ENCODE measurements at places on chromosomes 13 and 19.

DNA sequence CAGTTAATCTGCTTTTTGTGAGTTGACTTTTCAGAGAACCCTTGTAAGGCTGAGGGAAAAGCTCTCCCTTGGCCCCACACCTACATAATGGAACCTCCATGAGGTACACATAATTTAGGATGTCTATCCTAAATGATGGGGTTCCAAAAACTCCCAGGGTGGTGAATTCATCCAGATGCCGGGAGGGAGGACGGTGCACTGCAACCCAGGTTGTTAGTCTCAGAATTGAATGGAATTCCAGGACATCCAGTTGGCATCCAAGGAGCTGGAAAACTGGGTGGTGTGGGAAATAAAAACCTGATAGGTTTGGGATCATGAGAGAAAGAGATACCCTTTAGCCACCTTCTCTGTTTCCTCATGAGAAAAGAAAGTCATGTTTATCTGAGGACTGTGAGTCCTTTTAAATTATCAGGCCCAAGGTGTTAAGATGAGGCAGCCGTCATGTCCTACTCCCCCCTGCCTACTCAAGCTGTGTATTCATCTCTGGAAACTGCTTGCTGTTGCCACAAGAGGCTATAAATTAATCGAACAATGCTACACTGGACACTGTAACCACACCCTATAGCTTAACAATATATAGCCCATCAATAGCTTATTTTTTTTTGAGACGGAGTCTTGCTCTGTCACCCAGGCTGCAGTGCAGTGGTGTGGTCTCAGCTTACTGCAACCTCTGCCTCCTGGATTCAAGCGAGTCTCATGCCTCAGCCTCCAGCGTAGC is 49.5 kb downstream of the C13orf46 start:
- DNase-seq, result no peak

- no peak for DNase-seq
These were observed 423.0 kb downstream of the IRS2 start for GRCh38 chr13:109363431-109363830.

DNA sequence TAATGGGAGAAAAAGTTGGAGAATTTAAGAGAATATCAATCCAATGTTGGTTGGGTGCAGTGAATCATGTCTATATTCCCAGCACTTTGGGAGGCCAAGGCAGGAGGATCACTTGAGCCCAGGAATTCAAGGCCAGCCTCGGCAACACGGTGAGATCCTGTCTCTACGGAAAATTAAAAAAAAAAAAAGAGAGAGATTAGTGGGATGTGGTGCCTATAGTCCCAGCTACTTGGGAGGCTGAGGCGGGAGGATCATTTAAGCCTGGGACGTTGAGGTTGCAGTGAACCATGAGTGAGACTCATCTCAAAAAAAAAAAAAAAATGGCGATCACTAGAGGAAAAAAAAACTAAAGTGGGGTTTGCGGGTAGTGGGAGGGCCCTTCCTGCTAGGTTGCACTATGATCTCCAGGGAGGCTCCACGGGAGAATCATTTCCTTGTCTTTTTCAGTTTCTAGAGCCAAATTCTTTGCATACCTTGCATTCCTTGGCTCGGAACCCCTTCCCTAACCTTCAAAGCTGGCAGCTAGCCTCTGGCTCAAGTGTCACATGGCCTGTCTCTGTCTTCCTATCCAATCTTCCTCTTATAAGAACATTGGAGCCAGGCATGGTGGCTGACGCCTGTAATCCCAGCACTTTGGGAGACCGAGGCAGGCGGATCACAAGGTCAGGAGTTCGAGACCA is 5.8 kb upstream of the ERCC2 start:
- DNase-seq, result no peak

GRCh38 chr19:36719687-36720556 is 32.5 kb downstream of the ZNF567 start:
- DNase-seq, result no peak

DNA sequence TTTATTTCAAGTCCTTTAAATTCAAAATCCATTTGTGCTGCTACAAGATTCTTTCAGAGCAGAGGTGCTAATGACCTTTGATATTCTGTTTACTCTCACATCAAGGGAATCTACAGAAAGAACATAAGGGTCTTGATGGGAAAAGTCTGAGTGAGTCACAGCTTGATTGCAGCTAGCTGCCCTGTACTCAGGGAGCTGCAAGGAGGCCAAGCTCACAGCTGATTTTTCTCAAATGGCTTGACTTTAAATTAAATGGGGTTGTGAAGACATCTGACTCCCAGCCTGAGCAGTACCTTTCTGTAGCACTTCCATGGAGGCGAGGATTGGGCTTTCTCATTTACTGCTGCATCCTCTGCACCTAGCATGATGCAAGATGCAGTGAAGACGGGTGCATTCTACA is 62.5 kb downstream of the RAP2A start:
- no peak for DNase-seq

DNA sequence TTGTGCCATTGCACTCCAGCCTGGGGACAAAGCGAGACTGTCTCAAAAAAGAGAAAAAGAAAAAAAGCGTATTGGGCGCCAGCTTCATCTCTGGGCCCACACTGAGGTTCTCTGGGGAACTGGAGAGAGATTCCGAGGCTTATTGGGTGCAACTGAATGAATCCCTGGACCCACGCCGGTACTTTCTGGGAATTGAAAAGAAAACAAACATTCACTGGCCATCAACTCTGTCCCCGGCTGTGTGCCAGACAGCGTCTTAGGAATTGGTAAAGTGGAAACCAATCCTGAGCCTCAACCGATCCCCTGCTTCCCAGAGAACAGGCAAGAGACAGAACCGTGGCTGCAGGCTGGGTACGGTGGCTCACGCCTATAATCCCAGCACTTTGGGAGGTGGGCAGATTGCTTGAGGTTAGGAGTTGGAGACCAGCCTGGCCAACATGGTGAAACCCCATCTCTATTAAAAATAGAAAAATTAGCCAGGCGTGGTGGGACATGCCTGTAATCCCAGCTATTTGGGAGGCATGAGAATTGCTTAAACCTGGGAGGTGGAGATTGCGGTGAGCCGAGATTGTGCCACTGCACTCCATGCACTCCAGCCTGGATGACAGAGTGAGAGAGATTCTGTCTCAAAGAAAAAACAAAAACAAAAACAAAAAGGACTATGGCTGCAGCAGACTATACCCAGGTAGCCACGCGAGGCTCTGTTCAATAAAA is 8.6 kb downstream of the ANO8 start:
- no peak for DNase-seq

DNA sequence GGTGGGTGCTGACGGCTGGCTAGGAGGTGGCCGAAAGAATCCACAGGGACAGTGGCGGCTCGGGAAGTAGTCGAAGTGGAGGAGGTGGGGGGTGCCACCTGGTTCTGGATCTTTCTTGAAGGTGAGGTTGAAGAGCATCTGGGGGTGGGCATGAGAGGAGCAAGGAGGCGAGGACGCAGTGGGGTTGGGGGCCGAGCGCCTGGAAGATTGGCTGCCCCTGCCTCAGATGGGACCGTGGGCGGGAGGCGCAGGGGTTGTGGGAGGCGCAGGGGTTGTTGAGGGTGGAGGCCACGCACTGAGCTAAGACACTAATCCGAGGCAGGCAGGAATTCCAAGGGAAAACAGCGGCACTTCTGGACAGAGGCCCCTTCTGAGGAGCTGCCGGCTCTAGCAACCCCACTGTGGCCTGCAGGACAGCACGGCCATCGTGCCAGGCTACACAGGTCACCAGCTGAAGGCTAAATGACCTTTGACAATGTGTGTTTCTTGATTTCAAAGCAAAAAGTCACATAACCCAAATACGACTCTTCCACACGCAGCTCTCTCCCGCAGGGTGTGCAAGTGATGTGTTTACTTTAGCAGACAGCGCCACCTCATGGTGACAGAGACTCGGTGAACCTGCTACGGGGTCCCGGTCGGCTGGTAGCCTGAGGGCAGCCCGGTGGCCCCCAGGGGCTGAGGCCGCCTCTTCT is 44.1 kb upstream of the RANBP3 start:
- DNase-seq, result no peak

- DNase-seq, result no peak
These were observed 88.0 kb upstream of the MCF2L start for GRCh38 chr13:112880976-112881540.

- DNase-seq, result no peak
These were observed 29.1 kb downstream of the ZNF787 start for GRCh38 chr19:56091751-56092546.

DNA sequence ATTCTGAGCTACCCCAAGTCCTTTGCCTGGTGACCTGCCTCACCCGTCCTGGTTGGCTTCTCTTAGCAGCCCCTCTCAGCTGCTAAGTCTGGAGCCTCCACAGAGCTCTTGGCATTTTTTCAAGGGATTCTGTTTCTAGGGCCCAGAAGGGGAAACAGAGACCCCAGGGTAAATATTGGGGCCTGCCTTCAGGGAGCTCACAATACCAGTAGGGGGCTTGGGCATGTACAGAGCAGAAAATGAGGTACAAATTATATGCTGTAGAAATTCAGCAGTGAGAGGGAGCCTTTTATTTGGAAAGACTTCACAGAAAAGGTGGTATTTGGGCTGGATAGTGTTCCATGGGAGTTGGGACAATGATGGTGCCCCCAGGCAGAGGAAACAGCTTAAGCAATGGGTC is 3.7 kb downstream of the SAMD4B start:
- no peak for DNase-seq

DNA sequence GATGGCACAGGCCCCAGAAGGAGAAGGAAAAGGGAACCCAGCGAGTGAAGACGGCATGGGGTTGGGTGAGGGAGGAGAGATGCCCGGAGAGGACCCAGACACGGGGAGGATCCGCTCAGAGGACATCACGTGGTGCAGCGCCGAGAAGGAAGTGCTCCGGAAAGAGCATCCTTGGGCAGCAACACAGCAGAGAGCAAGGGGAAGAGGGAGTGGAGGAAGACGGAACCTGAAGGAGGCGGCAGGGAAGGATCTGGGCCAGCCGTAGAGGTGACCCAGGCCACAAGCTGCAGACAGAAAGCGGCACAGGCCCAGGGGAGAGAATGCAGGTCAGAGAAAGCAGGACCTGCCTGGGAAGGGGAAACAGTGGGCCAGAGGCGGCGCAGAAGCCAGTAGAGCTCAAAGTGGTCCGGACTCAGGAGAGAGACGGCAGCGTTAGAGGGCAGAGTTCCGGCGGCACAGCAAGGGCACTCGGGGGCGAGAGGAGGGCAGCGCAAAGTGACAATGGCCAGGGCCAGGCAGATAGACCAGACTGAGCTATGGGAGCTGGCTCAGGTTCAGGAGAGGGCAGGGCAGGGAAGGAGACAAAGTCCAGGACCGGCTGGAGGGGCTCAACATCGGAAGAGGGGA is 1.1 kb downstream of the PPP1R12C start:
- DNase-seq, result no peak

DNA sequence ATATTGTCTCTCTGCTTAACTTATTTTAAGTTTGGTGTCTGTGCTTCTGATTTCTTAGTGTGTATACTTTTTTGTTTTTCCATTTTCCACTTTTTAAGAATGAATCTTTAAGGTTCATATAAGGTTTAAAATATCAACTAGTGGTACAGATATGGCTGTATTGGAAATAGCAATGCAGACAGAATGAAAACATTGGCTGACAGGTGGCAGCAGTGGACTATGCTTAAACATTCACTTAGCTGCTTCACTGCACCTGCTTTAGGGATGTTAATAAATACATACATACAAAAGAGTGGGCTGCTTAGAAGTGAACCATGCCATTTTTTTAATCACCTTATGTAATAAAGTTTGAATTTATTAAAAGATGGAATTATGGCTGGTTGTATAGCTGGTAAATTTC is 27.3 kb downstream of the TM9SF2 start:
- DNase-seq, result no peak

DNA sequence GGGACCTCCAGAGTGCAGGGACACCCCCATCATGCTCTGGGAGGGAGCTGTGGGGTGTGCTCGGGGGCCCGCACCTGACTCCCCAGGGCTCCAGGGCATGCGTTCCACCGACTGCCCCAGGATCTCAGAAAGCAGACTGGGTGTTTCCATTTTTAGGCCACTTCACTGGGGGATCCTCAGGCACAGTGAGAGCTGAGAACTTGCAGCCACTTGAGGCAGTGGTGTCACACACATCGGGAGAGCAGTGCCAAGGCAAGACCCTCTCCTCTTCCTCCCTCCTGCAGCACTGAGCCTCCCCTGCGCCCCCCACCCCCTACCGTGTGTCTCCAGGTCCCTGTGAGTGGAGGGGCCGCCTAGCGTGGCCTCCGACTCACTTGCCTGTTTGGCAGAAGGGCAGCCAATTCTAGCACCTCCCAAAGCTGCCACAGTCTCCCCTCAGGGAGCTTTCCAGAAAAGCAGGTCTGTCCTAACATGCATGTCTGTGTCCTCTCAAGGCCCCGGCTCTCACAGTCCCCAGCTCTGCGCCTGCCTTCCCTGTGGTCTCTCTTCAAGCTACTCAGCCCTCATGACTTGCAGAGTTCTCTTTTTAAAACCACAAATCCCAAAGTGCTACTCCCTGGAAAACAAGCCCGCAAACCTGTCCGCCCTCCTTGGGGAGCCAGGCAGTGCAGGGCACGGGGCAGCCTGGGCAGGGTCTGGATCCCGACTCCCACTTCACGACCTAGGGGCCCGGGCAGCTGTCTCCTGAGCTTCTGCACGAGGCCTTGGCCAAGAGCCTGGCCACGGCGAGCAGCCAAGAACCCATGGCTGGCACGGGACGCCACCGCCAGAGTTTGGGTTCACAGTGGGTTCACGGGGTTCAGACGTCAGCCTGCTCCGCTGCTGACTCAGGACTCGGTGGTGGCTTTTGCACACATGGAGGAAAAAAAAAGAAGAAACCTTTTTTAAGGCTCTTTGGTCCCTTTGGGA is 94.1 kb downstream of the STK24 start:
- no peak for DNase-seq

GRCh38 chr19:13036366-13036976 is 41.2 kb downstream of the NFIX start:
- peak; percentile 91 for DNase-seq

GRCh38 chr19:57850553-57851017 is 926 bp downstream of the ZNF587 start:
- DNase-seq, result no peak

GRCh38 chr19:3146677-3147100 is 10.9 kb downstream of the GNA15 start:
- DNase-seq, result no peak

DNA sequence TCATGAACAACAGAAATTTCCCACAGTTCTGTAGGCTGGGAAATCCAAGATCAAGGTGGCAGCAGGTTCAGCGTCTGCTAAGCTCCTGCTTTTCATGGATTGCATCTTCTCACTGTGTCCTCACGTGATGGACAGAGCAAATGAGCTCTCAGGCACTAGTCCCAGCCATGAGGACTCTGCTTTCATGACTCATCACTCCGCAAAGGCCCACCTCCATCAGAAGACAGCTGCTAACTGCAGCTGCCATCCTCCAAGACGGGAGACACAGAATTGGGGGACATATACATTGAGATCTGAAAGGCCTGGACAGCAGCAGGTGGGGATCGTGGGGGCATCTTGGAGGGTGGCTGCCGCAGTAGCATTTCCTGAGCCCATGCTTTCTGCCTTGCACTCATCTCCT is 44.4 kb upstream of the SPATA13 start:
- DNase-seq, result no peak

DNA sequence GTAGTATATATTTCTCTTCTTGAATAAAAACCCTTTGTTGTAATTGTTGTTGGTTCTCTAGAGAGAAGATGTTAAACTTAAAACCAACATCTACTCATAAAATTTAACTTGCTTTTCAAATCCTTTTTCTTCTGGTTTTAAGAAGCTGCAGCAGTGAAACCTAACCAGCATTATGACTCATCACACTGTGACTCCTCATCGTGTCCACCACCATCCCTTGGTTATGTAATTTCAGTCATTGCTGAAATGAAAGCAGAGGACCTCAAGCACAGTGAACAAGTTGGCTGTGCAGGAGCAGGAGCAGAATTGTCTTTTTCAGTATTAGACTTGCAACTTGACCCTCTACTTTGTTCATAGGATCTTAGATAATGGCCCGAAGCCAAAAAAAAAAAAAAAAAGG is 64.9 kb upstream of the HTR2A start:
- DNase-seq, result no peak

All from NCI-H1436 treated with DMSO at 0.1 percent for 48 hours (cell line).